Colonic mucosa (tissue), 4 donors: ENCODE measurements at places on chromosomes 13 and 19. TPM values are rescaled to one million over a fixed set of nuclear protein-coding genes. Genes with fewer than 3 reads are reported as not detected.
A peak's percentile ranks its signal among the peaks of the same experiment; 100 is the strongest.

ZNF837 gene
- total RNA-seq, result 1.8 TPM

CPAMD8 gene
- total RNA-seq, result 1.8 TPM

COL5A3 gene
- total RNA-seq, result 5.5 TPM

CILP2 gene
- 0.05 TPM for total RNA-seq

OR7D2 gene
- 0.07 TPM for total RNA-seq

ZFR2 gene
- total RNA-seq, result not detected

PCDH17 gene
- 2.1 TPM for total RNA-seq

- DNase-seq, result no peak
- no peaks in the 10 kb centered on the region for H3K27me3 ChIP-seq
- H3K27ac ChIP-seq, result no peak overlapping the region
- no peaks in the 10 kb centered on the region for H3K4me1 ChIP-seq
- no peak overlapping the region for H3K4me3 ChIP-seq
- no peaks in the 10 kb centered on the region for H3K36me3 ChIP-seq
Observed at GRCh38 chr13:34523406-34523805, 418.7 kb upstream of the NBEA start.

GRCh38 chr13:88925954-88926353, 1254.8 kb downstream of the SLITRK5 start:
- H3K4me3 ChIP-seq, result no peak overlapping the region
- no peaks in the 10 kb centered on the region for H3K4me1 ChIP-seq

GRCh38 chr13:37615276-37615675, 16.7 kb upstream of the POSTN start:
- H3K4me3 ChIP-seq, result no peak overlapping the region
- DNase-seq, result no peak
- H3K36me3 ChIP-seq, result no peaks in the 10 kb centered on the region

DNA sequence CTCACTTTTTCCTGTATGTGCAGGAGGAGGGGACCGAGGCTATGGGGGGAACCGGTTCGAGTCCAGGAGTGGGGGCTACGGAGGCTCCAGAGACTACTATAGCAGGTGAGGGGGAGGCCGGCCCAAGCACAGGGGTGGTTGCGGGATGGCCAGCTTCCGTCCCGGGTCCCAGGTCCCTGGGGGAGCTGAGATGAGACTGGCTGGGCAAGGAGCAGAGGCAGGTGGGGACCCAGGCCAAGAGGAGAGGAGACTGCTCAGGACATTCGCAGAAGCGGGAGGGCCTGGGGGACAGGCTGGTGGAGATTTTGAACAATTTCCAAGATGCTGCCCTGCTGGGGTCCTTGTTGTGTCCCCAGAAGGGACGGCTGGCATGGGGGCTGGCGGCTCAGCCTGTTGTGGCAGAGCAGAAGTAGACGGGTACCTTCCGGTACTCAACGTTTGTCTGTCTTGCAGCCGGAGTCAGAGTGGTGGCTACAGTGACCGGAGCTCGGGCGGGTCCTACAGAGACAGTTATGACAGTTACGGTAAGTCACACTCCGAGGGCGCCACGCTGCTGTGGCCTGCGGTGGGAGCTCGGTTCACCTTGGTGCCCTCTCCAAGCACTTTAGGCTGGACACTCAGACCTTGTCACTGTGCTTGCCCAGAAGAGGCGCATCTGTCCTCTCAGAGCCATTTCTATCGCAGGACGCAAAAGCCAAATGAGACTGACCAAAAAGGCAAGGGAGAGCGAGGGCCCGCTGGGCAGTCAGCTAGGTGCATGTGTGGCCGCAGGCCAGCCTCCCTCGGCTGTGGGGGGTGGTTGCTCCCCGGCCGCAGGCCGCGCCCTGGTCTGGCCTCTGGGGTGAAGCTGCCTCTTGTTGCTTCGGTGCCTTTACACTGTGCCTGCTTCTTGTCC, 2.6 kb downstream of the CIRBP start:
- no peak overlapping the region for H3K4me3 ChIP-seq
- no peaks in the 10 kb centered on the region for H3K27me3 ChIP-seq
- DNase-seq, result no peak

GRCh38 chr19:15197942-15198341, 2.9 kb downstream of the NOTCH3 start:
- DNase-seq, result peak; percentile 38
- no peaks in the 10 kb centered on the region for H3K4me1 ChIP-seq
- H3K4me3 ChIP-seq, result no peak overlapping the region
- no peaks in the 10 kb centered on the region for H3K36me3 ChIP-seq
- no peak overlapping the region for H3K27ac ChIP-seq

- no peak overlapping the region for H3K4me3 ChIP-seq
- H3K27ac ChIP-seq, result no peak overlapping the region
- no peaks in the 10 kb centered on the region for H3K4me1 ChIP-seq
- H3K27me3 ChIP-seq, result no peaks in the 10 kb centered on the region
Observed at GRCh38 chr13:34247596-34247995, 429.6 kb downstream of the RFC3 start.

DNA sequence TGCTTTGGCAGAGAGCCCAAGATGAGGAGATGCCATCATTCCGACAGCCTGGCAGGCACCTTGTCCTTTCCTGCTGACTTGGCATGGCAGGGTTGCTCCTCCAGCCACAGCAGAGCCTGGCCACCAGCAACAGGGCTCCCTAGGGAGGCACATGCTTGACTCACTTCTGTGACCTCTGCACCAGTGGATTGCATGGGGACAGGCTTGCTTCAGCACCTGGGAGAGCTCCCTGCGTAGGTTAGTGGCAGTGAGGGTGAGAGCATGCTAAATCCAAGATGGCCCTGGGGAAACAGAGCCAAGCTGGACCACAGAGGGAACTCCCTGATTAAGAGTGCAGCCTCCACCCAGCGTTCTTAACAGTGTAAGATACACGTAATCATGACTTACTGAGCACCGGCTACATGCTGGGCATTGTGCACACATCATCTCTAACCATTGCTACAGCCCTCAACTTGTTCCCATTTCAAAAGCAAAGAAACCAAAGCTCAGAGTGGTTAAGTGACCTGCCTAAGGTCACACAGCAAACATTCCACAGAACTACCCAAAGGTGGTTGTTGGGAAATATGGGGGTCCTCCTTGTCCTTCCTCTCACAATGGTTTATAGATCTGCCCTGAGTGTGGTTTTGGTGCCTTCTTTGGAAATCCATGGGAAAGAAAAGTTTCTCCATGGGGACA, 116.6 kb upstream of the UQCRFS1 start:
- no peak for DNase-seq
- H3K27ac ChIP-seq, result no peak overlapping the region
- H3K4me3 ChIP-seq, result no peak overlapping the region
- no peaks in the 10 kb centered on the region for H3K36me3 ChIP-seq

DNA sequence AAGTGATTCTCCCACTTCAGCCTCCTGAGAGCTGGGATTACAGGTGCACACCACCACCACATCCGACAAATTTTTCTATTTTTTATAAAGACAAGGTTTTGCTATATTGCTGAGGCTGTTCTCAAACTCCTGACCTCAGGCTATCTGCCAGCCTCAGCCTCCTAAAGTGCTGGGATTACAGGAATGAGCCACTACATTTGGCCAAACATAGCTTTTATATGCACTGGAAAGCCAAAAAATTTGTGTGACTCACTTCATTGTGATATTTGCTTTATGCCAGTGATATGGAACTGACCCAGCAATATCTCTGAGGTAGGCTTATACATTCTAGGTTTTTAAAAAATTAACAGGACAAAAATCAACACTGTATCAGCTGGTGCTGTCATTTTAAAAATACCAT, 26.8 kb upstream of the ACOD1 start:
- H3K27ac ChIP-seq, result no peak overlapping the region
- DNase-seq, result no peak
- H3K36me3 ChIP-seq, result no peaks in the 10 kb centered on the region
- no peak overlapping the region for H3K4me3 ChIP-seq
- H3K27me3 ChIP-seq, result no peaks in the 10 kb centered on the region

- H3K4me3 ChIP-seq, result no peak overlapping the region
- no peak for DNase-seq
- H3K4me1 ChIP-seq, result no peaks in the 10 kb centered on the region
- no peak overlapping the region for H3K27ac ChIP-seq
- no peaks in the 10 kb centered on the region for H3K36me3 ChIP-seq
Observed at GRCh38 chr19:31730270-31730669, 381.0 kb upstream of the TSHZ3 start.

- H3K4me3 ChIP-seq, result no peak overlapping the region
- no peak for DNase-seq
- H3K27ac ChIP-seq, result no peak overlapping the region
Observed at GRCh38 chr13:77861741-77862140, 56.9 kb downstream of the EDNRB start.

DNA sequence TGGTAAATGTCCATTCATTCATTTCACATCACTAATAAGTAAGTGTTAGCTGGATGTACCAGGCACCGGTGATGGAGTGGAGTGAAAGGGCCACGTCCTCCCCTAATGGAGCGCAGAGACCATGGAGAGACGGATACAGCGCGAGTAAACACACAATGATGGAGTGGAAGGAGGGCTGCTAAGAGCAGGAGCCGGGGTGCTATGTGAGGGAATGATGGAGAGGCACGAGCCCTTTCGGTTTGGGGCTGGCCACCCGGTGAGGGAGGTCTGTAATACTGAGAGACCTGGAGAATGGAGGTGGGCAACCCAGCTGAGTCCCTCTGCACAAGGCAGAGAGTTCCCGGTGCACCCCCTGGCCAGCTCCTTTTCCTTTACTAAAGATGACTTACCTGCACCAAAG, 53.7 kb downstream of the PEPD start:
- DNase-seq, result no peak
- H3K4me3 ChIP-seq, result no peak overlapping the region
- no peaks in the 10 kb centered on the region for H3K4me1 ChIP-seq

GRCh38 chr13:102182170-102182569, 219.7 kb downstream of the FGF14 start:
- no peaks in the 10 kb centered on the region for H3K27me3 ChIP-seq
- no peak overlapping the region for H3K4me3 ChIP-seq
- DNase-seq, result no peak

GRCh38 chr19:33379151-33379829, 5.8 kb downstream of the CEBPG start:
- H3K27ac ChIP-seq, result no peak overlapping the region
- H3K27me3 ChIP-seq, result no peaks in the 10 kb centered on the region
- H3K4me1 ChIP-seq, result peaks cover 9% of the 10 kb centered on the region
- H3K36me3 ChIP-seq, result no peaks in the 10 kb centered on the region
- DNase-seq, result no peak
- no peak overlapping the region for H3K4me3 ChIP-seq

- peak overlapping the region; percentile 93 for H3K4me3 ChIP-seq
- H3K27me3 ChIP-seq, result no peaks in the 10 kb centered on the region
- peaks cover 2% of the 10 kb centered on the region for H3K4me1 ChIP-seq
- no peaks in the 10 kb centered on the region for H3K36me3 ChIP-seq
- DNase-seq, result peak; percentile 80
Observed at GRCh38 chr13:110913322-110914080, 1.4 kb downstream of the ANKRD10 start.

GRCh38 chr13:74093691-74094090, 40.5 kb downstream of the KLF12 start:
- H3K4me3 ChIP-seq, result no peak overlapping the region
- H3K4me1 ChIP-seq, result no peaks in the 10 kb centered on the region
- no peaks in the 10 kb centered on the region for H3K36me3 ChIP-seq
- no peaks in the 10 kb centered on the region for H3K27me3 ChIP-seq
